ENCODE measurements at places on chromosomes 4 and X.
A peak's percentile ranks its signal among the peaks of the same experiment; 100 is the strongest.

- DNase-seq: no peak
Measured at GRCh38 chr4:181698221-181698620, 545.0 kb upstream of the TENM3 start.

DNA sequence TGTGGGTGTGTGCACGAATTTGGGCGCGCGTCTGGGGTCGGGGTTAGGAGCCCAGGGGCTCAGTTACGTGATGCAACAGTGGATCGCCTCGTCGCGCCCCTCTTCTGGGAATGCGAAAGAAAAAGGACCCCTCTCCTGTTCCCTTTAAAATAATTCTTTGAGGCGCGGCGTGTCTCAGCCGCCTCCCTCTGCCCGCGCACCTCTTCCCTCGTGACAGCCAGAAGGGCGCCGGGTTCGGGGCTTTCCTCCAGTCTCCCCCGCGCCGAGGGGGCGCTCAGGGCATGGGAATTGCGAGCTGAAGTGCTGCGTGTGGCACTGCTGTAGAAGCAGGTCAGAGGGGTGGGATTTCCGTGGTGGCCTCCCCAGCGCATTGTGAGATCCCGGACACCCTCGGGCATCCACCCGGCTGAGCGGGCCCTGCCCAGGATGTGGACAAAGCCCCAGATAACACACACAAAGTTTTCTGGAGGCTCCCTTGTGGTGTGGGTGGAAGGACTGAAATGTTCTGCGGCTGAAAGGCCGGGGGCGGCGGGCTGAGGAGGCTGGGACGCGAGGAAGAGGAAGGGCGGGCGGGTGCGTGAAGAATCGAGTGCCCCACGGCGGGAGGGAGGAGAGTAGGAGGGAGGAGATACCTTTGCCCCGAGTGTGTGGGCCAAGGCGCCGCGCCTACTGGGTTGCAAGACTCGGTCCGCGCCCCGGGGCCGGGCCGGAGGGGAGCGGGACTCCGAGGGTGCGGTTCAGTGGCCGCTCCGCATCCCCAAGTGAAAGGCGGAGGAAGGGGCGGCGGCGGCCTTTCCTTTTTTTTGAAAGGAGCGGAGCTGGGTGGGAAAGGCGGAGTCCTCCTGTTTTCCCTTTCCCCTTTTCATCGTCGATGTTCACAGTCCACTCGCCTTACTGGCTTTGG, 752 bp downstream of the SEPTIN11 start:
- peak; percentile 60 for DNase-seq

- no peak for DNase-seq
Measured at GRCh38 chr4:148344352-148344751, 97.9 kb downstream of the NR3C2 start.

GRCh38 chr4:53863158-53863557, 201.2 kb downstream of the CHIC2 start:
- peak; percentile 40 for DNase-seq
